ENCODE measurements at places on chromosomes 5 and 9.

DNA sequence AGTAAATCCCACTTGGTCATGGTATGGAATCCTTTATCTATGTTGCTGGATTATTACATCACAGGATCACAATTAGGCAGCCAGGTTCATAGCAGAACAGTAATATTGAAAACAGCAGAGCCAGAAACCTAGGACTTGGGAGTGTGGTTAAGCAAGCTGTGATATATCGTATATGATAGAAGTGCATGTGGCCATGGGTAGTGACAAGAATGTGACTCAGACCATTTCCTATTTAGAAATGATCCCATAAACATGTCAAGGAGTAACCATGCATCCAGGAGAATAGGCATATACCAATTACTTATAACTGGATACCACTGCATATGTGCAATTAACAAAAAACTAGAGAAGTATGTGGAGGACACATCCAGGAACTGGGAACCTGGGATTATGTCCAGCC, 31.2 kb downstream of the AMBP start:
- no peaks in the 10 kb centered on the region for H3K27me3 ChIP-seq
- H3K36me3 ChIP-seq = peaks cover 11% of the 10 kb centered on the region
- H3K4me3 ChIP-seq = no peak overlapping the region
- no peaks in the 10 kb centered on the region for H3K4me1 ChIP-seq
- H3K27ac ChIP-seq = no peak overlapping the region
- DNase-seq = no peak

GRCh38 chr5:90153031-90153430, 256.5 kb downstream of the CETN3 start:
- no peaks in the 10 kb centered on the region for H3K4me1 ChIP-seq
- no peak overlapping the region for H3K27ac ChIP-seq
- no peak overlapping the region for H3K4me3 ChIP-seq
- peaks cover 3% of the 10 kb centered on the region for H3K36me3 ChIP-seq

- no peak for DNase-seq
- peaks cover 43% of the 10 kb centered on the region for H3K4me1 ChIP-seq
- H3K36me3 ChIP-seq = peaks cover 6% of the 10 kb centered on the region
- H3K27me3 ChIP-seq = no peaks in the 10 kb centered on the region
Observed at GRCh38 chr9:93087971-93088655, 7.9 kb upstream of the CARD19 start.

GRCh38 chr5:39716532-39717028, 291.8 kb upstream of the DAB2 start:
- H3K4me1 ChIP-seq = no peaks in the 10 kb centered on the region
- H3K27me3 ChIP-seq = no peaks in the 10 kb centered on the region
- no peak overlapping the region for H3K4me3 ChIP-seq
- DNase-seq = peak; percentile 6
- no peak overlapping the region for H3K27ac ChIP-seq

GRCh38 chr9:125436613-125437443, 175.2 kb downstream of the GAPVD1 start:
- no peak for DNase-seq
- no peaks in the 10 kb centered on the region for H3K4me1 ChIP-seq
- H3K36me3 ChIP-seq = no peaks in the 10 kb centered on the region
- H3K27me3 ChIP-seq = no peaks in the 10 kb centered on the region
- no peak overlapping the region for H3K4me3 ChIP-seq

DNA sequence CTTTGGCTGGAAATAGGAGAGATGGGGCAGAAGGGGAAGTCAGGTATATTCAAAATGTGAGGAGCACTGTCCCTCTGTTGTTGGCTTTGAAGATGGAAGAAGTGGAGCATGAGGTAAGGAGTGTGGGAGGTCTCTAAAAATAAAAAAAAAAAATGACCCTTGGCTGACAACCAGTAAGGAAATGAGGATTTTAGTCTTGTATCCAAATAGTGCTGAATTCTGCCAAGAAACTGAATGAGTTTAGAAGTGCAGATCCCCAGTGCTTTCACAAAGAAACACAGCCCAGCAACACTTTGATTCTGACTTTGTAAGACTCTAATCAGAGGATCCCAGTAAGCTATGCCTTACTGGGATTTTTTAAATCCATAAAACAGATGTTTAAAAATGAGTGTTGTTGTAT, 367.9 kb downstream of the CYLC2 start:
- no peak overlapping the region for H3K4me3 ChIP-seq
- H3K27me3 ChIP-seq = no peaks in the 10 kb centered on the region
- DNase-seq = no peak
- no peak overlapping the region for H3K27ac ChIP-seq
- H3K36me3 ChIP-seq = no peaks in the 10 kb centered on the region

GRCh38 chr5:141363952-141364660, at the start of gene PCDHGA5:
PCDHGA5 (plus strand) TSS chr5:141364162; CDS start chr5:141364331, 169 bp downstream.
- peaks cover 50% of the 10 kb centered on the region for H3K27me3 ChIP-seq
- DNase-seq = no peak
- no peak within 1 kb of the TSS for H3K27ac ChIP-seq

- no peaks in the 10 kb centered on the region for H3K27me3 ChIP-seq
- H3K4me1 ChIP-seq = no peaks in the 10 kb centered on the region
- no peak for DNase-seq
- no peaks in the 10 kb centered on the region for H3K36me3 ChIP-seq
- H3K27ac ChIP-seq = no peak overlapping the region
Observed at GRCh38 chr5:174810796-174811195, 86.4 kb downstream of the MSX2 start.
